T-helper 1 cell (primary cell): ENCODE measurements at places on chromosomes 3 and 15.
A peak's percentile ranks its signal among the peaks of the same experiment; 100 is the strongest.

DNA sequence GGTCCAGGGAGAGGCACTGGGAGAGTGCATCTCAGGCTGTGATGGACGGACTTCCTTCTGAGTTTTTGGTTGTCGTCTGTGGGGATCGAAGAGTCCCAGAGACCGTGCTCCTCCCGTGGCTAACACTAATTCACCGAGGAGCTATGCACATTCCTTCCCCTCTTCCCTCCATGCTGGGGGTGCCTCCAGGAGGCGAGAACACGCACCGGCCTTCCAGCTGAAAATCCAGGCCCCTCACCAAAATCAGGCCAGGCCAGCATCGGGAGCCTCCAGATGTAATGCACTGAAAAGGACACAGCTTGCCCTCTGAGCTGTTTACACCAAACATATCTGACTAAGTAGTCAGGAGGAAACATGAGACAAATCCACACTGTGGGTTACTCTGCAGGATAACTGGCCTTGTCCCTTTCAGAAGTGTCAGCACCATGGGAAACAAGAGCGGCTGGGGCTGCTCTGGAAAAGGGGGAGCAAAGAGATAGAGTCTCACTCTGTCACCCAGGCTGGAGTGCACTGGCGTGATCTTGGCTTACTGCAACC is 5.5 kb downstream of the RNU5B-1 start:
- DNase-seq: no peak

GRCh38 chr3:184229394-184230080 is at the start of gene VWA5B2:
VWA5B2 (plus strand) TSS chr3:184229585; CDS start chr3:184230529, 944 bp downstream.
- peak; percentile 63 for DNase-seq

DNA sequence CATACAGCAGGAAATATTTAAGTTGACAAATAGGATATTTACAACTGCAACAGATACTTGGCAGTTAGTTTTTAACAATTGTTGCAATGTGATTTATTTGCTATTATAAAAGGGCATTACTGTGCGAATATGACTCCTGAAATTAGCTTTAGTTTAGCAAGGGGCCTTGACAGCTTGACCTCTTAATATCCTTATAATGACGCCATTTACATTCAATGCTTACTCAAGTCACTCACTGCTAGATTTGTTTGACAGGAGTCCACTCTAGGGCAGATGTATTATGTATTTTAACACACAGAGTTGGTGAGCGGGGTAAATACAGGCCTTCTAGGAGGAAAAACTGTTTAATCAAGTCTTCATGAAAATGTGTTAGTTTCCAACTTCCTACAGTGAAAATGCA is 58.1 kb upstream of the C15orf61 start:
- DNase-seq: no peak

- no peak for DNase-seq
Observed at GRCh38 chr15:80041494-80042253, 17.8 kb upstream of the ZFAND6 start.

DNA sequence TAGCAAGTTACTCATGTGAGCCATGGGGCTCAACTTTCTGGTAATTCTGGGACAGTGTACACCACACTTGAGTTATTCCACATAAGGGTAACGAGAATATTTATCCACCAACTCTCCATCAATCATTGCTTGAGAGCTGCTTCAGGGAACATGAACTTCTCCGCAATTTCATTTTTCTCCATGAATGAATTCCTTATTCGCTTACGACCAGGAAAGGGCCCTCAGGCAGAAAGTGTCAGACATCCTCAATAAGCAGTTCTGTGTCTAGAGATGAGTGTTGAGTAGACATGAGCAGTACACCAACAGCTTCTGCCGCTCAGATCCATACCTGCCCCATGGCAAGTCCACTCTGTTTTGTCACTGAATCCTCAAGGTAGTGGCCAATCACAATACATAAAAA is 24.8 kb upstream of the IQCF2 start:
- no peak for DNase-seq

DNA sequence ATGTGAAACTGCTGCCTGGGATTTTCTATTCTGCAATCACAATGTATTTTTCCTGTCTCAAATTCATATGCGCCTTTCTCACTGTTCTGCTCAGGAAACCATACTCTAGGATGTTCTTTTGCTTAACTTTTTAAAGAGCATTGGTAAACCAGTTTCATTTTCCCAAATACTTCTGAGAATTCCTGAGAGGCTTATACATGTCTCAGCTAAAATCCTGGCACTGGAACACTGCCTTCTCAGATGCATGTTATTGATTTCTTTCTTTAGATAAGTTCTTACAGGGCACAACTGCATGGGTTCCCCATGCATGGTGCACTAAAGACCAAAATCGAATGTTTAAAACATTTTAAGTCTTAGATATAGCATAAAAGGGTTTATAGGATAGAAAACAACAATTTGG is 178.3 kb upstream of the PLSCR5 start:
- no peak for DNase-seq
